ENCODE measurements at places on chromosomes 1 and 21.

- DNase-seq: no peak
These were observed 21.5 kb downstream of the PTGER3 start for GRCh38 chr1:71026093-71026492.

DNA sequence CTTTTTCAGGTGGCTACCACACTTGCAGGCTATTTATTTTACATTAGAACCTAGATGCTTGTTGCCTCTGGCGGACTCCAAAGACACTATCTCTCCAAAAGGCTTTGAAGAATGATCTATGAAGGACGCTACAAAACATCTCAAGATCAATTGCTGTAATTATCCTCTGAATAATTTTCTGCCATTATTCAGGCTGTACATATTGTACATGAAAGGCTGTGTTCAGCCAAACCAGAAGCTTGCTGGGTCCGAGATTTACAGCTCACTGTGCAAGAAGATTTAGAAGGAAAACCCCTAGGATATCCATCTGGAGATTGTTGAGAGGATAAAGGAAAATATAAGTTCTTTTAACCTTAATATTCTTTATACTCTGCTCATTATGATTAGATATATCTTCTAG, 523.6 kb upstream of the PLXNA2 start:
- DNase-seq: no peak

- no peak for DNase-seq
These were observed 581 bp downstream of the ETV3 start for GRCh38 chr1:157137408-157138219.

DNA sequence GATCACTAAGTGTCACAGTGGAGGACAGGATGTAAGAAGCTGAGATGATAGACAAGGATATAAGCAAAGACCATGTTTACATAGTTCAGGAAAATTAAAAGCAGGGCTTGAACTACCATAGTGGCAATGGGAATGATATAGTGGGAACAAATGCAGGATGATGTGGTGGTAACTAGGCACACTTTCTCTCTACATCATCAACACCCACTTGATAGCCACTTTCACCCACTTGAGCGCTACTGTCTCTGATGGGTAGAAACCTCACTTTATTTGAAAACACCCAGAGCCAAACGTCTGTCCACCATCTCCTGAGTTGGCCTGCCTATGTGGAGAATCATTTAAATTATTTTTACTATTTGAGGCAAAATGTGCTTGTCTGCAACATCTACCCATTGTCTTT, 305.0 kb upstream of the ST6GALNAC5 start:
- DNase-seq: no peak

- no peak for DNase-seq
These were observed 64.0 kb upstream of the HMCN1 start for GRCh38 chr1:185670187-185670627.

GRCh38 chr1:151372058-151372934, at the start of gene SELENBP1:
Gene SELENBP1 (minus strand): TSS chr1:151372705. CDS start chr1:151372641, 64 bp downstream.
- no peak for DNase-seq

DNA sequence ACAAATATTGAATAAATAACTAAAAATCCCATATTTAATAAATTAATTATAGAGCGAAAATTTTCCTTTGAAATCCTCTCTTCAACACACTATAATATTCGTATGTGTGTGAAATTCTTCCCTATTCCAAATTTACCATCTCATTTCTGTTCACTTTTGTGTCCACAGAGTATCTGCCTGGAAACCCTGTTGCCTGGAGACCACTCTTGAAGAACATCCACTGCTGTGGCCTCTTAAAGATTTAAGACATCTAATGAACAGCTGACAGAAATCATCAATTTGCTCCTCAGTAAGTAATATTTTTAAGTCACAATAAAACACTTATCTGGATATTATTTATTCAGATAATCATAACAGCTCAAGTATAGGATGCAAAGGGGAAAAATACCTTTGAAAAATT, 69.7 kb downstream of the CYYR1 start:
- no peak for DNase-seq

DNA sequence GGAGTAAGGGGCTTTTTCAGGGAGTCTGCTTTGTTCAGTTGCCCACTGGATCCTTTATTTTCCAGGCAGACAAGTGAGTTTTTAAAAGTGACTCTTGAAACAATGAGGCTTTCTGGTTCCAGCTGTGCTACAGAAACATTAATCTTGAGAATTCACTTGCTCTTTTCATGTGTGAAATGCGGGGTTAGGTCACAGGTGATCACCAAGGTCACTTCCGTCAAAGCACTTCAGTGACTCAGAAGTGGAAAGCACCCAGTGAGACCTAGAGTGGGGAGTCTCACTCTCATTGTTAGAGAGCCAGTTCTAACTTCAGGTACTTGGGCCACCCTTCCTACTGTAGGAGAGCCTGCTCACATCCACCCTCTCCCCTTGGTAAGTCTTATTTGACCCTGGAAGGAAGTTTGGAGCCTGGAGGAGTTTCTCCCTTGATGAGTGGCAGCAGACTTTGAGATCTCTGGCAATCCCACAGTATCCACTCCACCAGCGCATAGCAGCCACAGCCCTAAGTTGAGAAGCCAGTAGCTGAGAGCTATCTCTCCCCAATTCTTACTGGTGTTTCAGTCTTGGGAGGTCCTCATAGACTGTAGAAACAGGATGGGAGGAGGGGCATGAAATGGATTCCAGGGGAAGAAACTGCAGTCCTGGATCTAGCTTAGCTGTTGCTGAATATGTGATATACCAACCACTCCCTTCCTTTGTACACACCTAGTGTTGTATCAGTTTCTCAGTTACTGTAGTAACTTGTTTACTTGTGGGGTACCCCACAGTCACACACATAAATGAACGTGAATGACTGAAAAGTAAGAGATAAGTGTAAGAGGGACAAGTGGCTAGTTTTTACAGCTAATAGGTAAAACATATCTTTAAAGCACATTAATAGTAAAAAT, 3.1 kb downstream of the TACSTD2 start:
- peak; percentile 48 for DNase-seq

- DNase-seq: peak; percentile 45
These were observed 16.7 kb downstream of the SPATA21 start for GRCh38 chr1:16420424-16421118.

DNA sequence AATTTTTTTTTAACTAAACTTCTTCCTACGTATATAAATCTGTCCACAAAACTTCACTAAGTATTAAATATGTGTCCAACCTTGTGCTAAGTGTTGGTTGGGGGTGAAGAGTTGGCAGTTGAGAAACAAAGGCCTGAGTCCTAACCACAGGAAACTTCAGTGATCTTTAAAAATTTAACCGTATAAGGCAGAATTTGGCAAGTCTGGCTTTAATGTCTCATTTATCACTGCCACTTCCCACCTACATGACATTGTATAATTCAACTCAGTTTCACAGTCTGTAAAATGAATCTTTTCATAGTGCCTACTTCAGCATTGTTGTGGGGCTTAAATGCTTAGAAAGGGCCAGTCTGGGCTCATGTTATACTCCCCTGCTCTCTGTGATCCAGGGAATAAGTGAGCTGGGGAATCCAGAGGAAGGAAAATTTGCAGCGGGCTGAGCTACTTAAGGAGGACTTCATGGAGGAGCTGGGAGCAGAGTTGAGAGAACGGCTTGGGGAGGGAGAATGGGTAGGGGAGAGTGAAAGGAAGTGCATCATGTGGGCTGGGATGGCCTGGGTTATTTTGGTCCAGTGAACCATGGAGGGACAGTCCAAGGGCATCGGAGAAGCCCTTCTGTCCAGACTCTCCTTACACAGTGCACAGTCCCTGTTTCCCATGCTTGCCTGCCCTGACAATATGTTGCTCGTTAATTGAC, 14.5 kb downstream of the IFNAR2 start:
- no peak for DNase-seq

DNA sequence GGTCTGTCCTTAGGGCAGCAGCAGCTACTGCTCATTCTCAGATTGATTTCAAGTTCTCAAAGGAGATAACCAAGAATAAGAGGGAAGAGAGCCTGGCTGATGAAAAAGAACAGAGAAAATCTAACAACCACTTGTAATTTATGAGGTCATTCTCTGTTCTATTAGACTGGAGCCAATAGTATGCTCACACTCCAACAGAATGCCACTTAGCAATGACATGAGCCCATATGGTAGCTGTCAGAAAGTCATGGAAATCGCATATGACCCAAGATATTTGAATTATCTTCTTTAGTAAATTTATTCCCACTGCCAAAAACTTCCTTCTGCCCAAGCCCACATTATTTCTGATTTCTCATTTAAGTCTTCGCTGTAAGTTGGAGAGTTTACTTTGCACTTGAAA, 53.7 kb upstream of the PLA2G4A start:
- no peak for DNase-seq

GRCh38 chr1:33667386-33668282, 195.2 kb downstream of the ZSCAN20 start:
- no peak for DNase-seq

GRCh38 chr1:180181048-180181447, 26.4 kb downstream of the QSOX1 start:
- DNase-seq: no peak

DNA sequence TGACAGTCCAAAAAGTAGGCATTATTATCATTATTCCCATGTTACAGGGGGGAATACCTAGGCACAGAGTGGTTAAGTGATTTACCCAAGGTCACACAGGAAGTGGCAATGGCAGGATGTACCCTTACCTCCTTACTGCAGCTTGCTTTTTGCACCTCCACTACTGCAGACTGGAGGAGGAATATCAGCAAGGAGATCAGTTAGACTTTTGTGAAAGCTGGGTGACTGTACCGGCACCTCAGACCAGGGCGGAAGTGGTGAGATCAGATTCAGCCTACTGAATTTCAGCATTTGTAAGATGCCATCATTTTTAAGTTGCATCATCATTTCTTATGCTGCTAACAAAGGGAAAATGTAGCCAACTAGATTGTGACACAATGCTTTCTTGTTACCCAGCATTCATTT, 4.5 kb downstream of the ADARB1 start:
- DNase-seq: no peak

GRCh38 chr1:247421074-247421473, 5.1 kb downstream of the NLRP3 start:
- no peak for DNase-seq

DNA sequence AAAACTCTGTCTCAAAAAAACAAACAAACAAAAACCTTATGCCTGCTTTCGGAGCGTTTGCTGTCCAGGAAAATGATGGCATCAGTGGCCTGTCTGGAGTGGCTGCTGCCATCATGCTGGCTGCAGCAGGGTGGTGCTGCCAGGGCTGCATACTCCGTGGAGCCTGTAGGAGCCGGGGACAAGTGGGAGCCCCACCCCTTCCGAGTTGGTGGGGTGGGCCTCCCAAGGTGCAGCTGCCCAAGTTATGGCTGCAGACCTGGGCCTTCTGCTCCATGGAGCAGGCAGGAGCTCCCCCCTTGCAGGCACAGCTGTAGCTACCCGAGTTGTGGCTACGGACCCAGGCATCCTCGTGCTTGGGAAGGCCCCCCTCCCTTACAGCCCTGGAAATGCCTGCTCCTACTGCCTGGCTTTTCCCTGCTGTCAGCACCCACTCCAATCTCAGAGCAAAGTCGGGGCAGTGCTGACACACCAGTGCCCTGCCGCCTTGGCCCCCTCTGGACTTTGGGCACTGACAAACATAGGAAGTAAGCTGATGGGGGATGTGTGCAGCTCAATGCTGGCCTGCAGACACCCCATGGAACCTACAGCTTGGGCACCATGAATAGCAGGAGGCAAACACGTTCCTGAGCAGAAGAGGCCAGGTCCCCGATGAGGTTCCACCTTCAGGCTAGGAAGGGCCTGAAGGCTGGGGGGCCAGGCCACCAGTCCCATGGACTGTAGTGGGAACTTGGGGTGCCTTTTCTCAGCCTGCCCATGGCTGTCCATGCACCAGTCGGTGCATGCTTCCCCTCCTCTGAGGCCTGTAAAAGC, 60.4 kb downstream of the CC2D1B start:
- DNase-seq: no peak

- peak; percentile 10 for DNase-seq
These were observed 108.3 kb downstream of the POU2F1 start for GRCh38 chr1:167328816-167329483.

GRCh38 chr1:110292031-110292741, 47.0 kb upstream of the RBM15 start:
- no peak for DNase-seq

DNA sequence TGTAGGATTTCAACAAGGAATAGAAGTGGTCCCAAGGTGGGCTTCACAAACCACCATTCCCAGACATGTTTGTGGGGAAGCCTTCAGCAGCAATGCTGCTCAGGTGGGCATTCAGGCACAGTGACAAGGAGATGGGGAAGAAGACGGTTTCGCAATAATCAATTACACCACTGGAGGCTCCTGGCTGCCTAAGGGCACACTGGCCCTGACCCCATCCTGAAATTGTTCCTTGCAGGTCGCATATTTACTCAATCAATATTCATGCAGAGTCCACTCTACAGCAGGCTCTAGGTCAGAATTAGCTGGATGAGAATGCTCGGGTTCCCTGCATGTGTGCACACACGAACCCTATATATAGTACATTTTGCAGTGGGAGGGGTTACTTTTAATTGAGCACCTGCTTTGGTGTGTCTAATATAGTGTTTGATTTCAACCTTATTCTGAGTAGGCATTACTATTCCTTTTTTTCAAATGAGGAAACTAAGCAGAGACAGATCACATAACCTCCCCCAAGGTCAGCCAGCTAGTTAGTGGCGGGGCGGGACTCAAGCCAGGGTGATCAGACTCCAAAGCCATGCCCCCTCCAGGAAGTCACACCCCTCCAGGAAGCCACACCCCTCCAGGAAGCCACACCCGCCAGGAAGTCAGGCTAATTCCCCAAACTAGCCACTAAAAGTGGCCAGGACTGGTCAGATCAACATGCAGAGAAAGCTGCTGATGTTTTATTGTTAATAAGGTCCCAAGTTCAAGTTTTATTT, 106.5 kb downstream of the HLCS start:
- DNase-seq: peak; percentile 26

DNA sequence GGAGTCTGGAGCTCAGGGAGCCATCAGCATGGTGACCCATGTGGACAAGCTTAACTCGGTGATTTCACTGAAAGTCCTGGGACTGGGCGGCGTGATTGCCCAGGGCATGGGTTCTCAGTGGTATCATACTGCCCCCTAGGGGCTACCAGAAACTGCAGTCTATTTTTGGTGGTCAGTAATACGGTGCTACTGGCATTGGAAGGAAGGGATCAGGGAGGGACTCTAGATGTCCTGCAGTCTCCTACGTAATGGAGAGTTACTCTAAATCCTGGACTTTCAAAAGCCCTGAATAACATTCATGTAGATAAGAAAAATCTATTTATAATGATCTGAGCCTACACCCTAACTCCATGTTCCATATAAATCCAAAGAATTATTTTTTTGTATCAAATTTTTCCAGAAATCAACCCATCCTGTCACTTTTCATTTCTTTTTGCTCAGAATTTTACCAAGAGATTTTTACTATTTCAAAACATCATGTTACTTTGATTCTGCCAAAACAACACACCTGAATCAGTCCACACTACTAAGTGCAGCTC, 37.3 kb downstream of the PABPC4 start:
- DNase-seq: peak; percentile 66

GRCh38 chr1:156356262-156356874, 12.6 kb upstream of the RHBG start:
- no peak for DNase-seq

DNA sequence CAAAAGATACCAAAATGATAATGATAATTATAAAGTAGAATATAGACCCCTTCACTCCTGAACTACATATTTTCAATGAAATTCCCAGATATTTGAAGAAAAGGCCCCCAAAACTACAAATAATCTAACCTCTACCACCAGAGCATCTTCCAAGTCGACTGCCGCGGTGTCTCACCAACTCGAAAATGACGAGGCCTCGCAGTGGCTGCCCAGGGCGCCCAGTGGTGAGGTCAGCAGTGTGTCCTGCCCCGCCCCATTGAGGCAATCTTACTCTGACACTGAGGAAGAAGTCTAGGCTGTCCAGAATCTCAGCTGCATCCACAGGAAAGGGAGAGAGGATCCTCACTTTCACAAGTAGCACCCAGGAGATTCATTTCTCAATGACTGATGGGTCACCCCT, 5.2 kb downstream of the DUSP10 start:
- no peak for DNase-seq

- no peak for DNase-seq
These were observed 85.6 kb downstream of the PAX7 start for GRCh38 chr1:18716112-18716784.

Measured in GM12892 (cell line).